ENCODE measurements at places on chromosomes 6 and 20.

- no peak for DNase-seq
Observed at GRCh38 chr6:142478117-142478516, 176.3 kb downstream of the ADGRG6 start.

DNA sequence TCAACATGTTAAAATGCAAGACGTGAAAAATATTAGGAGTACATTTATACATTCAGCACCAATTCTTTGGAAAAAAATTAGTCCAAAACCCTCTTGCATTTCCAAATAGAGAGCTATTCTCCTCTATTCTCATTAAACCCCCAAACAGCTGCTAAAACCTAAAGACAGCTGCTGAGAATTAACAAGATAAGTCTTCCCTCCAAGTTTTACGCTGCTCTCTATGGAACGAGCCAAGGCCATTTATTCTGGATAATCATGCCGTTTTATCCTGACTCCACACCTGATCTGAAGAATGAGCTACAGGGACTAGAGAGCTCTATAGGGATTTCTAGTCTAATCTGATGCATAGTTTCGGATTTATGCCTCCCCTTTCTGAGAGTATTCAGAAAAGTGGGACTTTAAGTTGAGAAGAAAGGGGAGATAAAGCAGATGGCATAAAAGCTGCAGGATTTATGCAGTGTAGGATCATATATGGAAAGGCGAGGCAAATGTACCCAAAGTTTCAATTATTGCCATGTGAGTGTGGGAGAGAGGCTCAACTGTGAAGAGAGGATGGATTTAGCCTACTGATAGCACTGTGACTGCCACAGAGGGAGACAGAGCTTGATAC is 64.7 kb upstream of the HS3ST5 start:
- no peak for DNase-seq

DNA sequence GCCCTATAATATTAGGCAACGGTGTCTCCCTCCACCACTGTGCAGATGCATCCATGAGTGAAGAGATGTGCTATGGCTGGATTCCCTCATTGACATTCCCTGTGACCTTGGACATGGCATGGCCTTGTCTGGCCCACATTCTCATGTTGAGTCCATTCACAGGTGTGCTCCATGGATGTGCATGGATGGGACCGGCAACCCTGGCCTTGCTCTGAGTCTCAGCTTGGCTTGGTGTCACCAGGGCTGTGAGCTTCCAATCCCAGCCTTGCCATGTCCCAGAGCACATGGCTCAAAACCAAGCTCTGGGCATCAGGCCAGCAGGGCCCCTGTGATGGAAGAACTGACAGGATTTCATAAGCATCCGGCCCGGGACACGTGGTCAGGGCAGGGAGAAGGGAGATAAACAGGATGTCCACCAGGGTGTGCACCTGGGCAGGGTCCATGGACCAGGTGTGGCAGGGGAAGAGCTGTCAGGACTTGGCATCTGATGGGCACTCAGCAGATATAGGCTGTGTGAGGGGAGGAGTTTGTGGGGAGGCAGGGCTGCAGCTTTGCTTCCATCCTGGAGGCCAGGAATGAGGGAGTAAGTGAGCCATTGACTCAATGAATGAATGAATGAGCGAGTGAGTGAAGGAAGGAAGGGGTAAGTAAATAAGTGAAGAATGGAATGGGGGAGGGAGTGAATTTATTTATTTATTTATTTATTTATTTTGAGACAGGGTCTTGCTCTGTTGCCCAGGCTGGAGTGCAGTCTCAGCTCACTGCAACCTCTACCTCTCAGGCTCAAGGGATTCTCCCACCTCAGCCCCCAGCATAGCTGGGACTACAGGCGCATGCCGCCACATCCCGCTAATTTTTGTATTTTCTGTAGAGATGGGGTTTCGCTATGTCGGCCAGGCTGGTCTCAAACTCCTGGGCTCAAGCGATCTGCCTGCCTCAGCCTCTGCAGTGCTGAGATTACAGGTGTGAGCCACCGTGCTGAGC is 15.7 kb downstream of the NRSN2 start:
- DNase-seq = peak; percentile 50

DNA sequence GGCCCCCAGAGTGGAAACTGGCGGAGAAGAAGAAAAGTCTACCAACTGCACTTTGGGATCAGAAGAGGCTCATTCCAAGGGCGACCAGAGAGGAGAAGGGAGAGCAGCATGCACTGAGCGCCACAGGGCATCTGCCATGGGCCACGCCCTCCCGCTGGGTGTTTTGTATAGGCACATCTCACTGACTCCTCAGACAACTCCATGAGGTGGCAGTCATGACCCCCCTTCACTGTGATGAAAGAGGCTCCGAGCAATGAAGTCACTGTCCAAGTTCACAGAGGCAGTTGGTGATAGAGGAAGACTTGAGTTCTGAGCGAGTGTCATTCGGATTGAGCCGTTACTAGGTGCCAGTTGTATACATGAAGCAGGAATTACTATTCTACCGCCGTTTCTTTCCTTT is 15.4 kb downstream of the BPIFB1 start:
- no peak for DNase-seq
